ENCODE measurements at places on chromosomes 11 and 22. TPM values are rescaled to one million over a fixed set of nuclear protein-coding genes. Genes with fewer than 3 reads are reported as not detected.

The NRGN gene
- 0.57 TPM for total RNA-seq

The NLRP6 gene
- 0.26 TPM for total RNA-seq

The UBQLN3 gene
- not detected for total RNA-seq

The RBMXL2 gene
- not detected for total RNA-seq

The EED gene
- total RNA-seq = 143 TPM

The LRFN4 gene
- 7.9 TPM for total RNA-seq

The OR2AG2 gene
- not detected for total RNA-seq

The CCDC188 gene
- 0.36 TPM for total RNA-seq

GRCh38 chr22:40401532-40401931, 31.1 kb downstream of the SGSM3 start:
- DNase-seq = no peak

DNA sequence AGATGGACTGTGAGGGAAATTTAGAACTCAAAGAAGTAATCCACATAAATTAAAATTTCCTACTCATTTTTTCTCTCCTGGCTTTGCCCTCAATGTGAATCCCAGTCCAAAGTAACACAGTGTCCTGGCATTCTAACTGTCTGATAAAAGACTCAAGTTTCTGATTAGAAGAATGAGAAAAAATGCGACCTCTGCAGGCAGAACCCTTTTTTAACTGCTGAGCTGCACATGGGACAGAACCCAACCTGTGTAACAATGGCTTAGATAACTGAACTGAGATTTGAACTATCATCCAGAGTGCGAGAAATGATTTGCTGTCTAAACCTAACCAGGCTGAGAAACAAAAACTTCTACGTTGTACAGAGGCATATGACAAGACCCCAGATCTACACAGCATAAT, 385.6 kb upstream of the LRRC4C start:
- DNase-seq = no peak

- no peak for DNase-seq
Observed at GRCh38 chr11:117316197-117316961, at the start of gene BACE1. Gene BACE1, minus strand, starts transcription at chr11:117316256. Its CDS starts 461 bp downstream, at chr11:117315795.

DNA sequence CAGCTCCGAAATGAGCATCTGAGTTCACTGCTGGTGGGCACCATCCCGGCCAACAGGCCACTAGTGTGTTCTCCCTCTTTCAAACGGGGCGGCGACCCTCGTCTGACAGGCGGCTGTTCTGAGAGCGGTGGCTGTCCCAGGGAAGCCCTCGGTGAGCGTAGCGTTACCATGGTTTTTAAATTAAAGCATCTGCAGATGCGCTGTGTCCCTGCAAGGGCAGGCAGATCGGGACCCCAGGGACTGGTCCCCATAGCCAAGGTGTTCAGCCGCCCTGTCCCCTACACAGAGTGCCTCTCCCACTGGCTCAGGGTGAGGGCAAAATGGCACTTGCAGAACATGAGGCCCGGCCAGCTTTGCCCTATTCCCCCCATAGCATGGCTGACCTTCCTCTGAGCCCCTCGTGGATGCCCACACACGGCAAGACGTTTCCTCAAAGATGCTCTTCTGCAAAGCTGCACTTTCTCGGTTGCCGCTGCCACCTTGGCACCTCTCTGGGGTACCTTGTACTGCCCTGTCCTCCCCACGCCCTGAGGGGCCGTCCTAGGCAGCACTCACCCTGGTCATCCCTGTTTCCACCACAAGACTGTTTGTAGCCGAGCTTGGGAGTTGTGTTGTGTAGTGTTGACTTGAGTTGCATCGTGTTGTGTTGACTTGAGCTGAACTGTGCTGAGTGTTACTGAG, 51.9 kb upstream of the KCNQ1OT1 start:
- DNase-seq = no peak

GRCh38 chr11:134349802-134350355, 18.1 kb downstream of the GLB1L2 start:
- no peak for DNase-seq

DNA sequence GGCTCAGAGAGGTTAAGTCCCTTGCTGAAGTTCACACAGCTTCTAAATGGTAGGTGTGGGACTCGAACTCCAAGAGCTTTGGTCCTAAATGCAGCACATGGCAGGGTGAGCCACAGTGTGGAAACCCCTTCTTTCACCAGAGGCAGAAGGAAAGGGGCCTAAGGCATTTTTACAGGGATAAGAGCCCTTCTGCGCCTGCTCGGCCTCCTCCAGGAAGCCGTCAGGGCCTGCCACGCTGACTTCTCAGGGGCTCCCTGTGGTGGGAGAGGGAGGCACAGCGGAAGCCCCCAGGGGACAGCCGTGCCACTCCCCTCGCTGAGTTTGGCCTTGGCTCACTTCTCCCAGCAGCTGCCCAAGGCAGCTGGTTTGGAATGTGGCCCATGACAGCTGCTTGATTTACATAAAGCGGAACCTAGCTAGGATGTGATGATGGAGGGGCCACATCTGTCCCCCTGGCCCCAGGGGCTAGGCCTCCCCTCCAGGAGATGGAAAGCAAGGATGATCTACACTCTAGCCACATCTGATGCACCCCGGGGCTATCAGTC, 35.4 kb downstream of the CD82 start:
- no peak for DNase-seq

DNA sequence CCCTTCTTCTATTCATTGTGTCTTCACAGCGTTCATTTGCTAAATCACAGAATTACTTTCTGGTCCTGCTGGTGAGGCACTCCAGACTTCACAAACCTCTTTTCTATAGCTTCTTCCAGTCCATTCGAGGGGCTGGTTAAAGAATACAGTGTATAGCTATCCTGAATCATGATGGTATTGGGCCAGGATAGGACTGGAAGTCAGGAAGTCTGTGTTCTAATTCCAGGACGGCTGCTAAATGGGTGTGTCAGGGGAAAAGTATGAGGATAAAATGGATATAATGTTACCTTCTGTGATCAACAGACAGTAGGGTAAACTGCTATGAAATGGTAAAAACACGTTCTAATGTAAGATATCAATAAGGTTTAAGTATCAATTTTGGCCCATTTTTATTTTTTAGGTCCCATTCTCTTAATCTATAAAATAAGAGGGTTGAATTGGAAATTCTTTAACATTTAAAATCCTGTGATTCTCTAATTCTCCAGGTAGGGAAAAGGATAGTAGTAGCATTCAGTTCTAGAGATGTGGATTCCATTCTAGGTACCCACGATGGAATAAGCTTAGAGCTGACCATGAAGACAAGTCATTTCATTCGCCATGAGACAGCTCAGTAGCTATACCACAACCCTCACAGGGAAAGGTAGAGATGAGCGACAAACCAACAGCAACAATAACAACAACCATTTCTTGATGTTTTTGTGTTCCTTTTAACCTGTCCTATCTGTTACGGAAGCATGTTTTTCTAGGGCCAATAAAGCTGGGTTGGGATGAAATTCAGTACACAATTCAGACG, 96.1 kb downstream of the SLC1A2 start:
- no peak for DNase-seq

DNA sequence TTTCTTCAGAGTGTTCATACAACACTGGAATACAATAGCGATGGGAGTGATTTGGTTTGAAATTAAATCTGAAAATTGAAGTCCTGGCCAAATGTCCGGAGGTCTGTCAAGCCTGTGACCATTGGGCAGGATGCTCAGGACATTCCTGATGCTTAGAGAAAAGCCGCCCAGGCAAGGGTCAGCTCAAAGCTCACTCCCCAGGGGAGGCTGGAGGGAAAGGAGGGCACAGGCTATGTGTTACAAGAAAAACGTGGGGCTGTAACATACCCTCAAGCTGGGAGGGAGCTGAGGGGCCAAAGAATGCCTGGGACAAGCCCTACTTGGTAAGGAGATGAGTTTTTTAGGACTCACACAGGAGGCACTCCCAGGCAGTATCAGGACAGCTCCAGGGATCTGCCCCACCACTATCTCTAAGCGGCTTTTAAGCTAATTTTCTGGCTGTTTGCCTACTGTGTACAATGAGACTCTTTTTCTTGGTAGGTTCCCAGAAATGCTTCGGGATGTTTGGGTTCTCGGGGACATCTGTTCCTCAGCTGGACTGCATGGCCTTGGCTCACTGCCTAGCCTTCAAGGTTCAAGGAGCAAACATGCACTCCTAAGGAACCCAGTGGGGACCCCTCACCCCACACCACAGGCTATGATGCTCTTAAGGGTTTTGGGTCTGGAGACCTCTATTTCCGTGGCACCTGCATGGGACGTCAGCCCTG, 500.1 kb downstream of the BRD1 start:
- DNase-seq = no peak

- DNase-seq = no peak
Observed at GRCh38 chr11:115912484-115912945, 408.3 kb upstream of the CADM1 start.

- DNase-seq = no peak
Observed at GRCh38 chr11:117823294-117823945, 1.1 kb downstream of the FXYD2 start.

GRCh38 chr11:62463121-62463542, 44.3 kb downstream of the SCGB1A1 start:
- peak; percentile 91 for DNase-seq

DNA sequence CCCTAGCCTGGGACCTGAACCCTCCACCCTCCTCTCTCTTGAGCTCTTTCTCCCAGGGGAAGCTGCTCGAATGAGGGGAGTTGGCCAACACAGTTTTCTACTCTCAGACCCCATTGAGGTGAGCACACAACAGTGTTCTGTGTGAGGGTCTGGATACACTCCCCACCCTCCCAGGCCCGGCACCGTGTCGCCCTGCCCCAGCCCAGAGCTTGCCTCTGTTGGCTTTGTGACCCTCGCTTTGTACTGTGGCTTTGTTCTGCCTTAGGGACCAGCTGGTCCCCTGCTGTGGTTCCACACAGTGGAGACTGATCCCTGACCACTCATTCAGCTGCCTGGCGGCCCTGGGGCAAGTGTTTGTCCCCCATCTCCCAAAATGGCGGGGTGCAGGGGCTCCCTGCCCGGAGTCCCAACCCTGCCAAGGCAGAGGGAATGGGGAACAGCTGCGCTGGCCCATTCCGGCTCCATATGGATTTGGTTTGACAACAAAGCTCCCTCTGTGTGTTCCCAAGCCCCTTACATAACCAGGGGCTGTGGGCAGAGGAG, 8.3 kb downstream of the ST3GAL4 start:
- DNase-seq = peak; percentile 42

DNA sequence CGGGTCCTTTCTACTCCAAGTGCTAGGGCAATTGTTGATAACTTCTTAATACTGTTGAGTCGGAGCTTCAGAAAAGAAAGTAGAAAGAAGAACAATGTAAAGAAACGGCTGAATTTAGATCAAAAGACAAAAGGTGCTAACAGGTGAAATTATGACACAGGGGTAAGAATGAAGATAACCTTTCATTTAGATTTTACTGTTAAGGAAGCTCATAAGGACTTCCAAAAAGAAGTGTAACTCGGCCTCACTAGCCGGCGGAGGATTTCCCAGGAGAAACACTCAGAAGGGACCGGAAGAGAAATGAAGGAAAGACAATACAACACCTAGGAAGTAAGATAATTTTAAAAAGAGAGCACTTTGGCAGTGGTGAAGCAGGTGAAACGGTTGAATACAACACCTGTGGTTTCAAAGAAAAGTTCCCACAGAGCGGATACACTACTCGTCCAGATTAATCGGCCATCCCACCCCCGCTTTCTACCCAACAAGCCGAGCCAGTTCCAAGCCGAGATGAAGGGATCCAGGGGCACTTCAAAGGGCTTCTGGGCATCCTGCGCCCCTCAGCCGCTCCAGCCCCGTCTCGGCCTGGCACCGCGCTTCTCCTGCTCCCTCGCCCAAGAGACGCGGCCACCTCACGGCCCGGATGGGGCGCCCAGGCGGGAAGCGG, 737 bp downstream of the PPP2R1B start:
- no peak for DNase-seq

GRCh38 chr11:2579315-2580060, 120.3 kb downstream of the KCNQ1OT1 start:
- peak; percentile 53 for DNase-seq

DNA sequence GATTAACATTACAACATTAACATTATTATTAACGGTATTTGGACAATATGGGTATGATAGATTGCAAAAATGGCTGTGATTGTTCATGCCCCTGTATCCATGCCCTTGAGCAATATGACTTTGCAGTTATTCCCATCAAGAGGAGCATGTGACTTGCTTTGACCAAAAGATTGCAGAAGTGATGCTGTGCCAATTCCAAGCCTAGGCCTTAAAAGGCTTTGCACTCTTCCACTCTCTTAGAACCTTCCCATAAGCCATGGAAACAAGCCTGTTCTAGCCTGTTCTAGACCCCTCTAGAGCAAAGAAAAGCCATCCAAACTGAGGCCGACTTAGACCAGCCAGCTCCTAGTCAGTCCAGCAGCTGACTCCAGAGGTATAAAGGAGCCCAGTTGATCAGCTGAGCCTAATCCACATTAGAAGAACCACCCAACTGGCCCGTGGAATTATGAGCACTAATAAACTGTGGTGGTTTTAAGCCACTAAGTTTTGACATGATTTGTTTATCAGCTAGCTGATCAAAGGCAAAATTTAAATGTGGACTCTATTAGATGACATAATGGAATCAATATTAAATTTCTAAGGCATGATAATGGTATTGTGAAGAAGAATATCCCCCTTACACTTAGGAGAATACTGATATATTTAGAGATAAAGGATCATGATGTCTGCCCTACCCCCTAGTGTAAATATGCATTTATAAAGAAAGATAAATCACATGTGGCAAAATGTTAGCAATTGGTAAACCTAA, 28.6 kb downstream of the RAB30 start:
- no peak for DNase-seq

DNA sequence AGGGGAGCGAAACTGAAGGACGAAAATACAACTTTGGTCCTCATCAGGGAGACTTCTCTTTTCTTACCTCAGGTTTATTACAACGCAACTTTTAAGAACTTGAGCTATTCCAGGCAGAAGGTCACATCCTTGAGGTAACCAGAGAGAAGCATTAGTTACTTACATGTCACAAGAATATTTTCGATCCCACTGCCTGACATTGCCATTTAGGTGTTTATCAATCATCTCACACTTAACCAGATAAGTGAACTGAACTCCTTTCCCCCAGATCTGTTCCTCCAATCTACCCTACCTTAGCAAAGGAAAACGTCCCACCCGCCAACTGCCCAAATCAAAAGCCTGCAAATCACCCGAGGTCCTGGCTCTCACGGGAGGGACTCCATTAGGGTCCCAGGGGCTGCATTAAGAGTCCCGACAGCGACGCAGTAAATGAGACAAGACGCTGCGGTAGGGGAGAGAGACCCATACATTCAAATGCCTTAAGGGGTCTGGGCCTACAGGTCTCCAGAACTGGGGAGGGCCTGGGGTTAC, 734 bp downstream of the ZNF280B start:
- DNase-seq = no peak
